ENCODE measurements at places on chromosomes 3 and 15.

DNA sequence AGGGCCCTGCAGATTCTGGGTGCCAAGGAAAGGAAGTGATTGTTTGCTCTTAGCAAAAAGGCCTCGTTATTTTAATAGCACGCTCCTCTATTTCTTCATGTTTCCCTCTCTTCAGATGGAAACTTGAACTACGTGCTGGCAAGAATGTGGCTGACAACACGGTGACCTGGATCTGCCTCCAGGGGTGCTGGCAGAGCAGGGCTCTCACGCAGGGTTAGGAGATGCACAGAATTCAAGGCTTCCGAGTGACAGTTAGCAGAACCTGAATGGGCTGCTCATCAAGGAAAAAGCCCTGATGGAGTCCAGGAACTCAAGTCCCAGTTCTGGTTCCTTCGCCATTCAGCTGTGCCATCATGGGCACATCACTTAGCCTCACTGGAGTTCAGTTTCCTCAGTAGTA, 22.7 kb downstream of the CYP19A1 start:
- no peak for DNase-seq

DNA sequence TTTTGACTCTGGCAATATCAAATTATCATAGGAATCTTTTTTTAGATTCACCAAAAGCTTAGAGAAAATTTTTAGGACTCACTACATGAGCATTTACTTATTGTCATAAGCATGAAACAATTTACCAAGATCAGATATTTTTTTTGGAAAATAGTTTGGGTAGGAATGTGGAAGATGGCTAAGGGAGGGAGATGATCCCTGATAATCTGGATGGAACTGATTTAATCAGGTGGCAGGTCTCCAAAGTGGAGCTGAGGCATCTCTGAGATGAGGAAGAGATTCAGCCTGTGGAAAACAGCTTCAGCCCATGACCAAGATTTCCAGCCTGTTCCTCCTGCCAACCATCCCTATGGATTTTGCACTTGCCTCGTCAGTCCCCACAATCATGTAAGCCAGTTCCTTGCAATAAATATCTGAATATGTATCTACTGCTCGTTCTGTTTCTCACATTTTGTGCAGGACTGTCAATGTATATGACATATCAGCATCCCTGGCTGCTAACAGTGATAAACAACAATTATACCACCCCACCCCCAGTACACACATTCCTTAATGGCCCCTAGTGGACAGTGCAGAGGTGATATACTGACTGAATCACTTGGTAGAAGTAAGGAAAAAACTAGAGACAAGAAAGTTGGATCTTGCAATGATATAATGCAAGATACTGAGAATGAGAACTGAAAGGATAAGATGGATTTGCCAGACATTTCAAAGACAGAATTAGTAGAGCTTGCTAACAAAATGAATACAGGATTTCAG, 183.8 kb downstream of the NEK10 start:
- no peak for DNase-seq

DNA sequence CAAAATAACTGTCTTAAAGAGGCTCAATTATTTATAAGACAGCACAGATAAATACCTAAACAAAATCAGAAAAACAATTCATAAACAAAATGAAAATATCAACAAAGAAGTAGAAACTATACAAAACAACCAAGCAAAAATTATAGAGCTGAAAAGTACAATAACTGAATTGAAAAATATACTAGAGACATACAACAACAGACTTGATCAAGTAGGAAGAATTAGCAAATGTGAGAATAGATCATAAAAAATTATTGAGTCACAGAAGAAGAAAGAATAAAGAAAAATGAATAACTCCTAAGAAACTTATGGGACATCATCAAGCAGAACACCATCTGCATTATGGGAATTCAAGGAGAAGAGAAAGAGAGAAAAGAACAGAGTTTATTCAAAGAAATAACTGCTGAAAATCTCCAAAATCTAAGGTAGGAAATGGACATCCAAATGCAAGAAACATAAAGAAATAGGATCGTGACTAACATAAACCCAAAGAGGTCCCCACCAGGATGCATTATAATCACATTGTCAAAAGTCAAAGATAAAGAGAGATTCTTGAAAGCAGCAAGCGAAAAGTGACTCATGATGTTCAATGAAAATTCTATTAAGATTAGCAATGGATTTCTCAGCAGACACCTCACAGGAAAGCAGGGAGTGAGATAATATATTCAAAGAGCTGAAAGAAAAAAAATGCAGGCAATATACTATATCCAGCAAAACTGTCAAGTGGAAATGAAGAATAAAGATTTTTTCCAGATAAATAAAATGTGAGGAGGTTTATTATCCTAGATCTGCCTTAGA, 85.9 kb downstream of the DCLK3 start:
- DNase-seq, result no peak

DNA sequence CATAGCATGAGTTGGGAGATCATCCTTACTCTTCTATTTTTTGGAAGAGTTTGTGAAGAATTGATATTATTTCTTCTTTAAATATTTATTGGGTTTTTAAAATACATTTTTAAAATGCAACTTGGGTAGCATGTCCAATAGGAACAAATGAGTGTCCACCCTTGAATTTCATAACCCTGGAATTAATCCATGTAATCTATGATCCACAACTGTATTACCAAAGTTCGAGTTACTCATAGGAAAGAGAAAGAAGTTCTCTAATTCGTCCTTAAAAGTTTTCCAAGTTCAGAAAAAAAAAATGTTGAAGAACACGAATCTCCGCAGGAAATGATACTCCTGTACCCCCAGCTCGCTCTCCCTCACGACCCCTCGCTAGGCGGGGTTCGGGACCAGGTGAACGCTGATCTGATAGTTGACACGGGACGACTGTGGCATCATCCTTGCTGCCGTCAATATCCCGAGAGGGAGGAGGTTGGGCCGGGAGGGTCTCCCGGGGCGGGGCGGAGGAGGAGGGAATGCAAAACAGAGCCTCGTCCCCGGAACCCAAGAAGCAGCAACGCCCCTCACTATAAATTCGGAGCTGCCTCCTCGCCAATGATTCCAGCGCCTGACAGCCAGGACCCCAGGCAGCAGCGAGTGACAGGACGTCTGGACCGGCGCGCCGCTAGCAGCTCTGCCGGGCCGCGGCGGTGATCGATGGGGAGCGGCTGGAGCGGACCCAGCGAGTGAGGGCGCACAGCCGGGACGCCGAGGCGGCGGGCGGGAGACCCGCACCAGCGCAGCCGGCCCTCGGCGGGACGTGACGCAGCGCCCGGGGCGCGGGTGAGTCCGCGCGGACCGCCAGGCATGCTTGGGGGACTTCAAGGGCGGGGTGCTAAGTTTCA, at the start of gene AGTR1:
TSS of gene AGTR1 (plus strand) at position 598 of the 884 bp plus-strand sequence. CDS start 43,133 bp downstream, outside the sequence.
- DNase-seq, result peak; percentile 83

DNA sequence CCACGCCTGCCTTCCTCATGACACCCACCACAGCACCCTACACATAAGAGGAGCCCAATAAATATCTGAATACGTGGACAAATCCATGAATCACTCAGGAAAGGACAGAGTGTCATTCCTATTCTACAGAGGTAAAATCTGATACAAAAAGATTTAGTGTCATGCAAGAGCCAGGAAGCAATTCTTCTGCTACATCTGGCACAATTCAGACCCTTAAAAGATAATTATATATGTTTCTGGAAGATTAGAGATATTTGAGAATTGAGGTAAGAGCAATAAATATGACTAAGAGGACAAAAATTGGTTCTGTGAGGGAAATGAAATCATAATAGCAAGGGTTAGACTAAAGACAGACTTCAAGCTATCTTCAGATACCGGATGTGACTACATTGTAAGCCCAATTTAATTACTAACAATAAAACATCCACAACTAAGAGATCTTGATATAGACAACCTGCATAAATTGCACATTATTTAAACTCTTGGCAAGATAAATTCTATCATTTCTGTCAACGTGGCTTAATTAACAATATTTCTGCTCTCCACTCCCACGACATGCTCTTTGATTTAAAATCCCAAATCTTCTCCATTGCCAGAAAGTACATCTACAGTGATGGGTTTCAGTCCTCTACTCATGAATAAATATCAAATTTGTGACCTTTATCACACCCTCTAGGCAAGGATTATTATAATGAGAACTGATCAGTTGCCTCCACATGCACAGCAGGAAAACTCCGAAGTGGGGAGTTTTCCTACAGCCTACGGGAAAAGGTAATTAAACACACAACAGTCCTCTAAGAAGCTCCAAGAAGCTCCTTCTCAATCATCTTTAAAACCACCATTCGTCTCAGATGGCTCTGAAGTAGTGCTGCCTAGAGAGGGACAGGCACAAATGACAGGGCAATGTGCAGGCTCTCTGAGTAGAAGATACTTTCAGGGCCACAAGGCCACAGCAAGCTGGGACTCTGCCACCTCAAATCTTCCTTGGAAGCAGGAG, 32.6 kb downstream of the MB21D2 start:
- no peak for DNase-seq

- no peak for DNase-seq
Observed at GRCh38 chr3:106213954-106214353, 345.1 kb upstream of the CBLB start.
